ENCODE measurements at places on chromosomes 5 and 9.

GRCh38 chr5:50709471-50709870, 43.0 kb downstream of the PARP8 start:
- no peak for DNase-seq

- no peak for DNase-seq
These were observed 840.4 kb downstream of the MAT2B start for GRCh38 chr5:164345853-164346252.

- no peak for DNase-seq
These were observed 90.9 kb upstream of the PHYKPL start for GRCh38 chr5:178323541-178323865.

DNA sequence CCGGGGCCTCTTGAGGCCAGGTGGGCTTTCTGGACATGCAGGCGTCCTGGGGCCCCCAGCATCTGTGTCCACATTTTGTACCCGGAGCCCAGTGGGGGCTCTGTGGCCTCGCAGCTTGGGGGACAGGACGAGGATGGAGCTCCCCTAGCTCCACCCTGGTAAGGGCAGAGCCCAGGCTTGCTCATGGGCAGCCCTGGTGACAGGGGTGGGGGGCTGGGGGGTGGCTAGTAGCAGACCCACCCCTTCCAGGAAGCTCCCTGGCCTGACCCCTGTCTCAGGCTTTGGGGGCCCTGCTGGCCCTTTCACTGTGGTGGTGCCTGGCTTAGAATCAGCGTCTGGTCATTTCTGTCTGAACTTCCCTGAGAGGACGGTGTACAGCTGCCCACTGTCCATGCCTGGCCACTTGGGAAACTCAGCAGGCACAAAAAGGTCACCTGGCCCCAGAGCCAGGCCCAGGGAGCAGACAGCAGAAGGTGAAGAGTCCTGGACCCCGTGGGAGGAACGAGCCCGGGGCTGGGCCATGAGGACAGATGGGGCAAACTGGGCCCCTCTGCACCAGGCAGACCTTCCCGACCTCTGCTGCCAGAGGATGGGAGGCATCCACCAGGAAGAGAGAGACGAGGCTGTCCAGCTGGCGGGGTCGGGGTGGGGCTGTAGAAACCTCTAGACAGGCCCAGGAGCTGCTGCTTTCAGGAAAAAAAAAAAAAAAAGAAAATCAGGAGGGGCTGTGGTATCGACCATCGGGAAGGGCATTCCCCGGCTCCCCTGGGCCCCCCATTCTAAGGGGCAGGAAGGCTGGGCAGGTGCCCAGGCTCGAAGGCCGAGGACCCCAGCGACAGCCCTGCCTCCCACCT, 52.8 kb downstream of the EXD3 start:
- no peak for DNase-seq

- no peak for DNase-seq
These were observed 16.7 kb upstream of the TAF11L2 start for GRCh38 chr5:17481378-17481777.

DNA sequence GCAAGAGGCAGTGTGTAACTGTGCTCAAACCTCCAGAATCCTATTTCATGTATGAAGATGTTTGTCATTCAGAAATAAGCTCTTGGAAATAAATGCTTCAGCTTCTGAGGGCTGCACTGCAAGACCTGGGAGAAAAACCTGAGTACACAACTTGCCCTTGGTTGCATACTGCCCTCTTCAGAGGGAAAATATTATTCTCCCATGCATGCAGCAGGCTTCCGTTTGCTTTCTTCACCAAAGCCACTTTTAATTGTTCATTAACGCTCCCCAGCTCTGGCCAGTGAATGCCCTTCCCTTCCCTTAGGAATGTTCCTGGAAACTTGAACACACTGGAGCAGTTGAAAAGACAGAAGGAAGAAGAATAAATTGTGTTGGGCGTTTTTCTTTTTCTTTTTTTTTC, 2.5 kb upstream of the WHRN start:
- DNase-seq: peak; percentile 60

DNA sequence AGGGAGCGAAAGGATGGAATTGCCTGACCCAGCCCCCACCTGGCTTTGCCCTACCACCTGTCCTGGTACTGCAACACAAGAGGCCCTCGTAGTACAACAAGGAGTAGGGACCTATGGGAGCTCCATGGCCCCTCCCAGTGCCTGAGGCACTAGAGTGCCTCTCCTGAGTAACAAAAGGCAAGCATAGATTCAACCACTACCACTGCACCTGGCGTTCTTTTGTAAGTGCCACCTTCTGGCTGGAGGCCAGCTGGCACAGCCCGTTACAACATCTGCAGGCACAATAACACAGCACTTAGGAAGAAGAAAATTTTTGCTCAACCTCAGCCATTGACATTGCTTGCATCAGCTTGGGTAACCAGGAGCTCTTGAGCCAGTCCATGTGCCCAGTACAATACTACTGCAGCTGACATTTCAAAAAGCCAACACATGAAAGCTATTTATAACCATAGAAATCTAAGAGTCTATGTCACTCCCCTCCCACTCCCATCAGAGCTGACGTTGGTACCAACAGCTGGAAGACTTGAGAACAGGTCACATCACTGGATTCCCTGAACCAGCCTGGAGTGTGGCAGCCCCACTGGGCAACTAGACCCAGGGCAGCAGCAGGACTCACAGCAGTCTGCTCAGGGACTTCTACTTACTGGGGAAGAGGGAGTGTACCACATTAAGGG, 17.7 kb upstream of the FAM174A start:
- peak; percentile 99 for DNase-seq

GRCh38 chr5:83507431-83507830, 35.9 kb downstream of the VCAN start:
- no peak for DNase-seq

DNA sequence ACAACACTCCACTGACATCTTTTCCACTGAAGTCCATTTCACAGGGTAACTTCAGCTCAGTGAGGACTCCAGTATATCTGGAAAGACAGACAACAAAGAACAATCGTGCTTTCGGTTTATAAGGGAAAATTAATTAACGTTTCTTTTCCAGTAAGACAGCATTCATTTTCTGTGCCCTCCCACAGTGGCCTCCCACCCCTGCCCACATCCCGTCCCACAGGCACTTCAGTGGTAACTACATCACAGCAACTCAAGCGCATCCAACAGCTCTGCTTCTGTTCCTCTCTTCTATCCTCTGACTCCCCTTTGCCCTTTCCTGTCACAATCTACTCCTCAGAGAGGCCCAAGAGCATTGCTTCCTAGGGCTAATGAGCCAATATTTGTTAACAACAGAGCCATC, 40.3 kb downstream of the GLDC start:
- DNase-seq: no peak

GRCh38 chr9:7300484-7300883, 499.1 kb downstream of the DMAC1 start:
- DNase-seq: no peak

DNA sequence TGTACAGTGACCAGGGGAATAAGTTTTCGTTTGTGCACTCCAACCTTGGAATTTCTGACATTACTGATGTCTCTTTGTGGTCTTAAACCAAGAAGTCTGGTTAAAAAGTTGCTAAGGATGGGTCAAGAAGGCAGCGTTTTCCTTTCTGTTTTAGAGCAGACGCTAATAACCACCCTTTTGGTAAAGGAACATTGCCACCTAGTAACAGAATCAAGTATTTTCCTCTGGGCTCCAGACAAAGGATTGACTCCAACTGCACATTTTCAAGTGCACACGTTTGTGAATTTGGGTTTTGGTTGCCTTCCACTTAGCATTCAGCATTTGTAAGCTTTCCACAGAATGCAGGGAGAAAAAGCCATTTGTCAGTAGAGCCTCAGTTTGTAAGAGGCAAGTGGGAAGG, 22.2 kb upstream of the CEP78 start:
- DNase-seq: no peak

GRCh38 chr9:79701651-79702050, 129.9 kb downstream of the TLE4 start:
- no peak for DNase-seq

DNA sequence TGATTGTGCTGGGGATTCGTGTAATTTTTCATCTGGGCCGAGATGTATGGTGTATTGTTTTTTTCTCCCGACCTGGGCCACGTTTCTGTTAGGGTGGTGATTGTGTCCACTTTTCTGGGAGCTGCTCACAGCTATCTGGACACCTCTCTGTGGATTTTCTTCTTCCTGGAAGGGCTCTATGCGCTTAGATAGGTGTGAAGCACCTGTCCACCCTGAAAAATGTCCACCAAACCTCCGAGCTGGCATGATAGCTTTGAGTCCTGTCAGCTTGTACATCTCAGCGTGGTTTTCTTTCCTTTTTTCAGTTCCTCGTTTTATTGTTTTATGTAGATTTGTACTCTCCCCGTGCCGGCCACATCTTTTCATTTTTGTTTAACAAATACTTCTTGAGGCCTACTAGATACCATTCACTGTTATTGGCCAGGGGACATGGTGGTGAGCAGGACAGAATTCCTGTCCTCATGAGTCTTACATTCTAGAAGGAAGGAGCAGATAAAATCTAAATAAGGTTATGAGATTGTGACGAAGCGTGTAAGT, 1.1 kb downstream of the UGCG start:
- peak; percentile 68 for DNase-seq

DNA sequence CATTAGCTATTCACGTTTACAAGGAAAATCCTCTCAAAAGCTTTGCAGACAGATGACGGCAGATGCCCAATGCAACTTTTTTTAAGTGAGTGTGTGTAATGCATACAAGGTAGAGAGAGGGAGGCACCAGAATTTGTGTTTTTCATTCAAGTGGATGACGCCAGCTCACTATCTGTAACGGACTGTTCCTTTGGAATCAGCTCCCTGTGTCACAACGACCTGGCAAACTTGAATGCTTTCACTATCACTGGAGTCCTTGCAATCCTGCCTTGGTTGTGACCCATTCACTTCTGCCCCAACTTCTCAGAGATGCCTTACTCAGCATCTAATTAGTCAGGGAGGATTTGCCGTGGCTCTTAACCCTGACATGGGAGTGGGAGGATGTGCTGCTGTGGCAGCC, 148.5 kb downstream of the BNC2 start:
- DNase-seq: peak; percentile 25

GRCh38 chr5:78993165-78993564, 8.1 kb upstream of the ARSB start:
- no peak for DNase-seq

- DNase-seq: peak; percentile 31
These were observed 279.3 kb upstream of the ANKRD55 start for GRCh38 chr5:56512313-56512996.

DNA sequence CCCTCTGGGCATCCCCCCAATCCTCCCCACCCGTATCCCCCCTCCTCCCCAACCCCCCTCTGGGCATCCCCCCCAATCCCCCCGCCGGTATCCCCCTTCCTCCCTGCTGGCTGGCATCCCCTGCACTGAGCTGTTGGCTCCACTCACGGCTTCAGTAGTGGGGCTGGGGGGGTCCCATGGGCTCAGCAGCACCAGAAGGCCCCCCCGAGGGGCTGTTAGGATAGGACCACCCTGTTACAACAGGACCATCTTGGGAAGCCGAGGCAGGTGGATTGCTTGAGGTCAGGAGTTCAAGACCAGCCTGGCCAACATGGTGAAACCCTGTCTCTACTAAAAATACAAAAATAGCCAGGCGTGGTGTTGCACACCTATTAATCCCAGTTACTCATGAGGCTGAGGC, 42.4 kb downstream of the EXD3 start:
- DNase-seq: no peak

DNA sequence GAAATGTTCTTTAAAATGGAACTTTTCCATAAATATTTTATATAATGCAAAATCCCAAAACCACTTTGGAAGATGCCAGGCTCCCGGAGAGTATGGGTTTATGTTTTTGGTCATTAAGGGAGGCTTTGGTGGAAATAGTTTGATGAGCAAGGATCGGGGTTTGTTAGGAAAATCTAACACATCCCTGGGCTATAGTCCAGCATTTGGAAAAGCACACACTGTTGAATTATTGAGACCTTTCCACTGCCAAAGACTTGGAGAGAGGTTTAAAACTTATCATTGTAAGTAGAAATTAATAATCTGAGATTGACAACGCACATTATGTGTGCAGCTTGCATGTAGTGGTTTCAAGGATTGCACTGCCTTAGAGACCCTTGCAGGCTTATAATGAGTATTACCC, 156.3 kb downstream of the PARP8 start:
- DNase-seq: no peak

GRCh38 chr9:15231788-15232635, 75.0 kb downstream of the TTC39B start:
- DNase-seq: peak; percentile 32

GRCh38 chr5:173699966-173700365, 83.5 kb upstream of the BOD1 start:
- no peak for DNase-seq

DNA sequence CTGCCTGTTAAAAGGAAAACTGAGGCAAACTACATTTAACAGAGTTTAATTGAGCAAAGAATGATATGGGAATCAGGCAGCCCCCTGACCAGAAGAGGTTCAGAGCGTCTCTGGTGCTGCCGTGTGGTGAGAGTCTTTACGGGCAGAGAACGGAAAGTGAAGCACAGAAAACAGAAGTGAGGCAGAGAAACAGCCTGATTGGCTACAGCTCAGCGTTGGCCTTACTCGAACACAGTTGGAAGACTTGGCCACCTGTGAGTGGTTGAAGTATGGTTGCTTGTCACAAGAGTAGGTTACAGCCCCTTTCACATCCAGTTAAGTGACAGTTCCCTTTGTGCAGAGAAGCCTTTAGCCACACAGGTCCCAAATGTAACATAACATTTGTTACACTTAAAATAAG, 16.9 kb upstream of the FBP1 start:
- peak; percentile 71 for DNase-seq

DNA sequence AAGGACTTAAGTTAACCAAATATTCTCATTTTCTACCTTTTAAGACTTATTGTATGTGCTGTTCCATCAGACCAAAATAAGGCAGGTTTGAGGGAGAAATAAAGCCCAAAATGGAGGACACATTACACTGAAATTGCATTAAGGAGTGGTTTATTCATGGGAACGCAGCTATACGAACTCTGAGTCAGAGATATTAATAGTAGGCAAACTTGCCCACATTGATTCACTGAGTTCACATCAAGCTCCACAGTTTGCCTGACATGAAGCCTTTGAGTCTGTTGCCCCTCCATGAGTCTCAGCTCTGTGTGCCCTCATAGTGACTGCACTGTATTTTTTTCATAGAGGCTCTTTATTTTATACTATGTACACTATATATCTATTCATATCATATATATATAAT, 135.0 kb upstream of the SNX2 start:
- no peak for DNase-seq

- DNase-seq: no peak
These were observed 1.3 kb downstream of the GPSM1 start for GRCh38 chr9:136328622-136329041.

GRCh38 chr5:44321144-44321725, 68.0 kb downstream of the FGF10 start:
- DNase-seq: no peak

- no peak for DNase-seq
These were observed 55.9 kb upstream of the HAPLN1 start for GRCh38 chr5:83776437-83777031.

DNA sequence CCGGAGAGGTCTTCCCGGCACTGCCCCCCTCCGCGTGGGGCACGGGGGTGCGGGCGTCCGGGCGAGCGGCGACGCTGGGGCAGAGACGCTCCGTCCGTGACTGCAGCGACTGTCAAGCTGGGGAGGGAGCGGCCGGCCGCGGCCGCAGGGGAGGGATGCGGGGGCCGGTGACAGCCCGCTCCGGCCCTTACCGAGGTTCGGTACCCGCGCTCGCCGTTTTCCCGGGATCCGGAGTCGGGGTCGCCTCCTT, 400 bp downstream of the KDM4C start:
- DNase-seq: no peak

GRCh38 chr5:158951436-158952247, 148.1 kb downstream of the EBF1 start:
- DNase-seq: no peak

GRCh38 chr5:169098331-169099121, 202.4 kb downstream of the SLIT3 start:
- no peak for DNase-seq

All from RPMI8226 (cell line).